ENCODE measurements at places on chromosomes 6 and 20.

DNA sequence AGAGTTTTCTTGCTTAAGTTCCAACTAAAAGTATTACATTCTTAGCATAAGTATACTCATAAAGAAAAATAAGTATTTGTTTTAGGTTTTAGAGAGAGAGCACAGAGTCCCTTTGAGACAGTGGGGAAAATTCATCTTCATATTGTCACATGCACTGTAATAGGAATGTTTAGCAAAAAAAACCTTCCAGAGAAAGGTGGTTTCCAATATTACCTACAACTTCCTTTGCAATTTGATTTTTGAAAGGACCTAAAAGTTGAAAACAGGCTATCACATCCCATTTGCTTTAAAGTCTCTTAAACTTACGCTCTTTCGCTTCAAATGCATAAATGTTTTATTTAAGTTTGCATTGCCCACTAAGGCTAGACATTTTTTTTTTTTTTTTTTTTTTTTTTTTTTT lies 86.4 kb downstream of the OPRM1 start:
- no peak for DNase-seq

DNA sequence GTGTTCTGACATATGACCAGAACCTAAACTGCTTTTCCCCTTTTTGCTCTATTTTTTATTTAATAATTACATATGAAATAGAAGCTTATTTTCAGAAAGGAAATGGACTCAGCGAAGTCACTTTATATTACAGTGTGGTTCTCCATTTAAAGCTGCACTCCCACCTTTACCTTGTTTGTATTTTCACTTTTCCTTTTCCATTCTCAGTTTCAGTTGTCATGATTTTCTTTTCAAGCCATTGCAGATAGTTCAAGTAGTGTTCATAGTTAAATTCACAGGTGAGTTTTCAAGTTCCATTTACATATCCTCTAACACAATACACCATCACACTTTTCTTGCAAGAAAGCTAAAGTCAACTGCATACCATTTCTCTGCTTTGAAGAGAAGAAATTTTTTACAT lies 400.2 kb downstream of the HACE1 start:
- DNase-seq: no peak

DNA sequence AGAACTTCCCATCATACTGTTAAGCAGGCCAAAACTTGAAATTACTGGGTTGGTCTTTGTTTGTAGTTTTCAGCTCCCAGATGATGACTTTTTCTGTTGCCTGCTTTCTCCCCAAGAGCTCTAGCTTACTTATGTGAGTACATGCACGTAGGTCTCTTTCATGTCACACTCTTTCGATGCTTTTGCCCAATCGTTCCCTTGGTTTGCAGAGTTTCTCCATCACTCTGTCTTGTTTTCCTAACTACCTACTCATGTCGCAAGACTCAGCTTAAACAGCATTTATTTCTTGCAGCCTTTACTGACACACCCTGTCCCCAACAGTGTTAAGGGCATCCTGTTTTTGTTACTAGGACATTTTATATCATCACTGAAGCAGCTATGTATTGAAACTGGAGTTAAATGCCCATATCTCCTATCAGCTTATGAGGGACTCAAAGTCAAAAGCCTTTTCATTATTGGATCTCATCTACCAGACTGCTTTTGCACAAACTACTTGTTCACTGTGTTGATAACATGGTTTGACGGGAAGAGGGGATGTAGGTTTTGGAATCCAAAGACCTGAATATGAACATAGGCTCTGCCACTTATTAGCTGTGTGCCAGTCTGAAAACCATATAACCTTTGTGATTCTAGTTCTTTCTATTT lies 2.9 kb downstream of the ARG1 start:
- DNase-seq: no peak

DNA sequence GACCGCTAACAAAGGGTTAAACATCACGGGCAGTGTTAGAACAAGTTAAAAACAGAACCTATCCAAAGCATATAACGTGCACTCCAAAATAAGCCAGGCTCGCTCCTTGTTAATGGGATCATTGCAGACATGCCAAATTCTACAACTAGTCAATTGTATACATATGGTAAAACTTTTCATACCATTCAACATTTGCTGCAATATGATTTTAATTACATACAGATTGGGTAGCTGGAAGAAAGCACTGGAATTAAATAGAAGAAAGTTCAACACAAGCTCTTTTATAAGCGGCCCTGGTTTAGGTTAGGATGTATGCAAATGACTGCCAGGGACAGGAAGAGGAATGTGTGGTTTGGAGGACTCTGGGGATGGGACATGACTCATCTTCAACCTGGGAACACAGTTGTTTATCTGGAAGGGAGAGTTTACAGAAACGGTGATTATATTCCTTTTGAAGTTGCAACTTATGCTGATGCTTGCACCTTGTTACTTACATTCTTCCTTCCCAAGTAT lies 62.5 kb upstream of the TIAM2 start:
- no peak for DNase-seq
